ENCODE measurements at places on chromosomes 2 and 18. TPM values are rescaled to one million over a fixed set of nuclear protein-coding genes. Genes with fewer than 3 reads are reported as not detected.

CNTNAP5 gene
- total RNA-seq, result not detected

STEAP3 gene
- 40.9 TPM for total RNA-seq

TGFA gene
- 7.4 TPM for total RNA-seq

CCDC102B gene
- total RNA-seq, result 0.25 TPM

IMP4 gene
- total RNA-seq, result 154 TPM

DAPL1 gene
- total RNA-seq, result not detected

TNFRSF11A gene
- total RNA-seq, result 6.3 TPM

CLIP4 gene
- total RNA-seq, result 30.0 TPM

TPO gene
- total RNA-seq, result not detected

XIRP2 gene
- total RNA-seq, result not detected

GAL3ST2 gene
- not detected for total RNA-seq

MROH2A gene
- total RNA-seq, result 0.32 TPM

ALKAL2 gene
- not detected for total RNA-seq

LDAH gene
- total RNA-seq, result 22.8 TPM

TXNDC9 gene
- 43.9 TPM for total RNA-seq

CHRNA1 gene
- total RNA-seq, result not detected

NT5C1B gene
- total RNA-seq, result not detected

SLC9A4 gene
- not detected for total RNA-seq

TLX2 gene
- 0.30 TPM for total RNA-seq

ACTR1B gene
- 38.5 TPM for total RNA-seq

RNF125 gene
- total RNA-seq, result 0.53 TPM

SERPINB2 gene
- not detected for total RNA-seq

SP140 gene
- total RNA-seq, result 0.24 TPM

TMEM37 gene
- total RNA-seq, result 1.6 TPM

KCNE4 gene
- total RNA-seq, result 1.2 TPM

TMEM198 gene
- 0.54 TPM for total RNA-seq

TTN gene
- 0.01 TPM for total RNA-seq

INPP5D gene
- 0.69 TPM for total RNA-seq

SCN9A gene
- total RNA-seq, result 6.3 TPM

LCT gene
- 0.03 TPM for total RNA-seq

PROC gene
- total RNA-seq, result 3.9 TPM

PDCD1 gene
- not detected for total RNA-seq

METTL8 gene
- total RNA-seq, result 35.1 TPM

HOXD11 gene
- total RNA-seq, result 8.2 TPM

IL1F10 gene
- total RNA-seq, result not detected

SLC4A5 gene
- total RNA-seq, result 0.40 TPM

RTP5 gene
- total RNA-seq, result not detected

EML6 gene
- total RNA-seq, result 1.8 TPM

SERPINB10 gene
- 0.22 TPM for total RNA-seq

ANKRD36 gene
- 4.6 TPM for total RNA-seq
